ENCODE measurements at places on chromosomes 12 and 14. TPM values are rescaled to one million over a fixed set of nuclear protein-coding genes. Genes with fewer than 3 reads are reported as not detected.

GALNT6 gene
- 1.4 TPM for total RNA-seq

KRT6A gene
- total RNA-seq, result 22.8 TPM

NUDT4 gene
- total RNA-seq, result 50.6 TPM

PRH1 gene
- total RNA-seq, result 16.6 TPM

SYNDIG1L gene
- total RNA-seq, result not detected

MUCL1 gene
- not detected for total RNA-seq

NYNRIN gene
- total RNA-seq, result 6.4 TPM

CFAP73 gene
- not detected for total RNA-seq

C12orf42 gene
- total RNA-seq, result not detected

CEP128 gene
- 2.6 TPM for total RNA-seq

RAPGEF3 gene
- total RNA-seq, result 2.1 TPM

TBX3 gene
- total RNA-seq, result 22.0 TPM

RAD9B gene
- 0.46 TPM for total RNA-seq

TMEM30B gene
- 0.14 TPM for total RNA-seq

DAO gene
- total RNA-seq, result not detected

ACSM4 gene
- total RNA-seq, result not detected

C12orf54 gene
- not detected for total RNA-seq

A2M gene
- 12.1 TPM for total RNA-seq

TAS2R50 gene
- total RNA-seq, result 2.4 TPM

CYP46A1 gene
- under 0.01 TPM for total RNA-seq
